ENCODE measurements at places on chromosomes 2 and 18.

DNA sequence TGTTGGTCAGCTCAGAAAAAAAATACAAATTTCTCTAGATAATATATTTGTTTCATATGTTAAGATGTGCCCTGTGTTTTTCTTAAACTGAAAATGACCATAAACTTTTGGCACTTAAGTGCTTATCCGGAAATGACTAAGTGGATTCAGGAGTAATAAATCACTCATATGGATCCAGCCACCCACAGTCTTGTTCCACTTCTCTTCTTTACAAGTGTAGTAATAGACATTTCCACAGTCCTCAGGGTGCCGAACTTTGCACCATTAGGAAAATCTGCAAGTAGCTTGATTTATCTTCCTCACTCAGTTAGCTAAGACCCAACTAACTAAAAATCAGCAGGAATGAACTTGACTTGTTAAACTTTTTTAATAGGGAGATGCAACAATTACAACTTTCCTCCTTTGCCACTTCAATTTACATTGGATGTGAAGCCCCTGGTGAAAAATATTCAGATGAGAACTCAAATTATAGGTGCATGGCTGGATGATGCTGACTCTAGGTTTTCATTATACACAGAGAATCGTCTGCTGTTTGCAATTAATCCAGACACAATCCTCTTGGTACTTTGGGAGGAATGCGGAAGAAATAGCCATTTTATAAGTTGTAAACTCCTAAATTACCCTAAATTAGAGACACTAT is 322.5 kb downstream of the ARHGAP15 start:
- peak; percentile 46 for DNase-seq

DNA sequence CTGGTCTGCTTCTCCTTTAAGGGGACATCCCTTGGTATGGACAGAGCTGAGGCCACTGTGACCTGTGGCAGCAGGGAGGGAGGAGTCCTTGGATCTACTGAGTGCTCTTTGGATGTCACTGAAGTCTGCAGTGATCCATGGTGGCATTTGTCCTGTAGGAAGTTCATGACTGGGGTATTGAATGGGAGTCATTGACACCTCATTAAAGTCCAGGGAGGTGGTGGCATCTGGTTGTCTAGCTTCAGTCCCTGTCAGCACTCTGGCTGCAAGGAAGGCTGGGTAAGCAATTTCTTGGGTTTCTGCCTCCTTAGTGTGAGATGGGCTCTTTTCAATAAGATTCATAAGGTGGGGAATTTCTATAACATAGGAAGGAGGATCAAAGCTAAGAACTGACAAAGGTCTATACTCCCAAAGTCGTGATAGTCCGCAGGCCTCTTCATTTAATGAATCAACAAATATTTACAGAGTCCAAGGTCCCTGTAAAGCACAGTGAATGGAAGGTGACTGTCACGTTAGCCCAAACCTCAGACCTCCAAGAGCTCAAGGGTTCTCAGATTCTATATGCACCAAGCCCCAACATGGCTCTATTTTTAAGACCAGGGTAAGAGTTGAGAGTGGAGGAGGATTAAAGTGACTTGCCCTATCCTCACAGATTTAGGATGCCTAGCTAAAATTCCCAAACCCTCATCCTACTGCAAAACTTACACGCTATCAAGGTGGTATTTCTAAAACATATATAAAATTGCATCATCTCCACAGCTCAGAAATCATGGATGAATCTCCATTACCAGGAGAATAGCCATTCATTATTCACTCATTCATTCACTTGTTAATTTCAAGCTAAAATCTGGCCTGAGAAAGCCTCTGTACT is 40.2 kb downstream of the THNSL2 start:
- no peak for DNase-seq

GRCh38 chr2:109213646-109214433 is 84.8 kb downstream of the SH3RF3 start:
- peak; percentile 94 for DNase-seq

DNA sequence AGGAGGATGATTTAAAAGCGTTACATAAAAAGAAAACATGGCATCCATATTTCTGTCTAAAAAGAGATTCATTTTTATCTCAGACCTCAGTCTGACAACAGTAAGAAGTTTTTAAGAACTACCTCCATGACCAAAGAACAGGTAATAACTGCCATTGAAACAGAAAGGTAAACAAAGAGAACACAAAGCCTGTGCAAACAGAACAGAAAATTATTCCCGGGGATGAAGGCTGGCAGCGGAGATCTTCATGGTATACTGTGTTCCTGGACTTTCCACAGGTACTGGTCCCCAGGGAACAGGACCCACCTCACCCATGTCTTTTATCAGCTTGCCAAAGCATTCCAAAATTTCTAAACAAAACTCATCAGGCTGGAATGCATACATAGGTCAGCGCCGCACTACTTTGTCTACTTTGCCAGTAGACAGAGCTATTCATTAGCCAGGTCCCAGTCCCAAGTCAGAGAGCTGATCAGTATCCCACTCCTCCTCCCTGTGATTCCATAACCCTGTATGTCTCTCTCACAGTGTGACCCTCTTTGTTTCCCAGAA is 277.3 kb downstream of the MBD2 start:
- no peak for DNase-seq

GRCh38 chr2:34308140-34308539 is 709.0 kb upstream of the FAM98A start:
- no peak for DNase-seq

- no peak for DNase-seq
Measured at GRCh38 chr2:16407358-16407757, 258.3 kb downstream of the CYRIA start.

GRCh38 chr2:5474716-5475115 is 217.5 kb upstream of the SOX11 start:
- DNase-seq, result no peak
